ENCODE measurements at places on chromosomes 7 and 10. TPM values are rescaled to one million over a fixed set of nuclear protein-coding genes. Genes with fewer than 3 reads are reported as not detected.

The AKR1C8 gene
- total RNA-seq: not detected

The GALNT17 gene
- not detected for total RNA-seq

The GBX1 gene
- total RNA-seq: not detected

The RET gene
- not detected for total RNA-seq

The TYSND1 gene
- 14.6 TPM for total RNA-seq

The TRIM50 gene
- total RNA-seq: not detected

The OR2A5 gene
- not detected for total RNA-seq

The CYP3A4 gene
- not detected for total RNA-seq

The PPP1R17 gene
- not detected for total RNA-seq

The TDRD1 gene
- total RNA-seq: not detected

The ARPC1A gene
- total RNA-seq: 149 TPM

The ZNF503 gene
- 8.1 TPM for total RNA-seq

The ASAH2 gene
- 7.4 TPM for total RNA-seq

All from MCF 10A (cell line).